ENCODE measurements at places on chromosomes 12 and 14.

DNA sequence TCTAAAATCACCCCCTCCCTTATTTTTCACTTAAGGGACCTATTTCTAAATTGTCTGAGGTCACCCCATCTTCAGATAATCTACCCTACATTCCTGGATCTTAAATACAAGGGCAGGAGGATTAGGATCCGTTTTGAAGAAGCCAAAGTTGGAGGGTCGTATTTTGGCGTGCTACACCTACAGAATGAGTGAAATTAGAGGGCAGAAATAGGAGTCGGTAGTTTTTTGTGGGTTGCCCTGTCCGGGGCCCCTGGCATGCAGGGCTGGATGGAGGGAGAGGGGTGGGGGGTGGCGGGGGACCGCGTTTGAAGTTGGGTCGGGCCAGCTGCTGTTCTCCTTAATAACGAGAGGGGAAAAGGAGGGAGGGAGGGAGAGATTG is 300 bp upstream of the CCND2 start:
- no peak for DNase-seq

GRCh38 chr14:68856572-68856971 is 63.7 kb upstream of the ZFP36L1 start:
- no peak for DNase-seq

GRCh38 chr14:75249958-75250336 is 28.7 kb upstream of the FOS start:
- no peak for DNase-seq

- no peak for DNase-seq
Measured at GRCh38 chr14:95174184-95174792, 17.0 kb upstream of the DICER1 start.

All from EL (cell line).